NCI-H1048 (cell line): ENCODE measurements at places on chromosomes 2 and 18.

- peak; percentile 42 for DNase-seq
Observed at GRCh38 chr2:192499476-192499875, 304.7 kb upstream of the TMEFF2 start.

DNA sequence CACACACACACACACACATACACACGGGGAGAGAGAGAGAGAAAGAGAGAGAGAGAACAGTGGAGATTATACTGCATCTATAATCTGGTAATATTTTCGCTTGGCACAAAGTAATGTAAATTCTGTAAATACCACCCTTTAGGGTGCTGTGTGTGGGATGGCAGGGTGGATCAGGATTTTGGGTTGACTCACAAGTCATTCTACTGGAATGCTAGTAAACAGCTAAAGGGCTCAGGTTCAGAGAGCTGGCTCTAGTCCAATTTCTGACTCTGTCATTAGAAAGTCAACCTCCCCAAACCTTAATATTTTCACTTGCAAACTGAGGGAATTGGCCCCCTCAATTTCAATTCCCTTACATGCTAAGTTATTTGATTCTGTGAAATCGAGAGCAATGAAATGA, 308.3 kb downstream of the TSN start:
- no peak for DNase-seq

DNA sequence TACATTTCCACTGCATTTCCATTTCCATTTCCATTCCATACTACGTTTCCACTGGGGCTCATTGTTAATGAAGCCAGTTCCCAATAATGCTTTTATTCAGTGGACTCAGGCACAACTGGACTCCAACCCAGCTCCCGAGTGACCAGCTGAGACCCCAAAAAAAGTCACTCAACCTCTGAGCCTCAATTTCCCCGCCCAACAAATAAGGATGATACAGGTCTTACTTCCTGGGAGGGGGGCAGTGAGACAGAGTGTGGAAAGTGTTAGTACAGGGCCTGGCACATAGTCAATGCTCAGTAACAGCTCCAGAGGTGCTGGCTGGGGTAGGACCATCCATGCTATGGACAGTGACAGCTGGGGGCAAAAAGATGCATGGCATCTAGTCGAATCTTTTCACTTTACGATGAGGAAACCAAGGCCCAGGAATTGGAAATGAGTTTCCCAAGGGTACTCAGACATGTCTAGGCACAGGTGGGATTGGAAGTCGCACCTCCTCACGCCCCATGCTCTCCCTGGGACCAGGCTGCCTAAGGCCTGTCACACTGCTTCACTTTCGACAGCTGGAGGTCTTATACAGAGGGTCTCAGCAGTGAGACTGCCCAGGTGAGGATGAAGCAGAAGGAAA, 226.5 kb downstream of the ANAPC1 start:
- no peak for DNase-seq

GRCh38 chr2:46299365-46300263, 2.4 kb downstream of the EPAS1 start:
- DNase-seq, result no peak

DNA sequence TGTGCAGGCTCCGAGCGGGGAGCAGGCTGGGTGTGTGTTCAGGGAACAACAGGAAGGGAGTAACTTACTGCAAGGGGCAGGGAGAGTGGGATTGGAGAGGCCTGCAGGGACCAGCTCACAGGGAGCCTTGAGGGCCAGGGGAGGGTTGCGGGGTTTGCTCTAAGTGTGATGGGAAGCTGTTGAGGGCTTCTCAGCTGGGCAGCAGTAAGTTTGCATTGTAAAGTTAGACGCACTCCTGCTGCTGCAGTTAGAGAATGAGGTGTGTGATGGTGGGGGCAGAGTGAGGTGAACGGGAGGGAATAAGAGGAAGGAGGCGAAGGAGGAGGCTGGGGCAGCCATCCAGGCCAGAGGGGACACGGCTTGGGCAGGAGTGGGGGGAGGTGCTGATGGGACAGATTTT, 53.4 kb downstream of the BOLA3 start:
- DNase-seq, result no peak

GRCh38 chr2:8489221-8489620, 192.6 kb upstream of the ID2 start:
- DNase-seq, result no peak

GRCh38 chr2:210528716-210529115, 27.7 kb upstream of the CPS1 start:
- DNase-seq, result no peak

DNA sequence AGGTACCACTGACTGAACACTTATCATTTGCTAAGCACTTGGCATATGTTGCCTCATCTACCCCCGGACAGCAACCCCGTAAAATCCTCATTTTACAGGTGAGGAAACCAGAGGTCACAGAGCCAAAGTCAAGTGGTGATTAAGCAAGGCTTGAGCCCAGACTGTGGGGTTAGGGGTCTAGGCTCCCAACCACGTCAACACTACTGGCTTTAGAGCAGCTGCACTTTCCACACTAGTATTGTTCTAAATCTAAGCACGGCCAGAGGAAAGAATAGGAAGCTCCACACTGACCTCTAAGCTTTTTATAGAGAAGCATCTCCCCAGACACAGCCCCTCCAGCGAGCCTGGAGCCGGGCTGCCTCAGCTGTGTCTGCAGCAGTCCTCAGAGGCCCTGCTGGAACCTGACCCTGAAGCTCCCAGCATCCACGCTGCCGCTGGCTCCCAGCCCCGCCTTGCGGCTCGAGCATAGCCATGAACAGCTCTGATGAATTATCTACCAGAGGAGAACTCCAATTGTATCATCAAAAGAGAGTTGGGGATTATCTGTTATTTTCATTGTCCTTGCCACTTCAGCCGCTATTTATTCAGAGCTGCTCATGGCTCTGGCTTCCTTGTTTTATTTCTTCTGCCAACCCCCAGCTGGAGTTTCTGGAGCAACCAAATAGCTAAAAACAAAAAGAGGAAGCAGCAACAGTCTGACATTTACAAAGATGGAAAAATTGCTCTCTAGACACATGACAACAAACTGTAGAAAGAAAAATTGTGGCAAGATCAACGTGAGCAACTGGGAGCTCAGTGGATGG, 62.2 kb upstream of the RTN4 start:
- DNase-seq, result no peak

GRCh38 chr18:59056706-59057492, 82.8 kb upstream of the SEC11C start:
- DNase-seq, result peak; percentile 46

GRCh38 chr2:234977228-234977679, 25.4 kb downstream of the SH3BP4 start:
- no peak for DNase-seq

DNA sequence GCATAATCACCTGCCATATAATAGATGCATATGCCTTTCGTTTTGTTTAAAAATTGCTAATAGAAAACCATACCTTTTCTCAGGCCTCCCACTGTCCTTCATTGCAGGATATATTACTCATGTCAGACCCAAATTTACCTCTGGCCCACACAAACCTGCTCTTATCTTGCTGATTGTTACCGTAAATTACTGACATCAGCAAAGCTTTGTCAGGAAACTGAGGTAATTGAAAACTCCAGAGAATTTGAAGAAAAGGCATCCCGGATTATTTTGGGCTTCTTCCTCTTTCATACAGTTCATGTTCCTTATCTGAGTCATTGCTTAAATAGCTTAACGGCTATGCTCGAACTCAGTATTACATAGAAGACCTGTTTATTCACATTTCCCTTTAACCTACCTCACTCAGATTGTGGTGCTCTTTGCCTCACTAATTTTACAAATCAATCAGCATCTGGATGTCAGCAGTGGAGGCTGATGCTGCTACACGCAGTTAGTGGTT, 145.7 kb downstream of the ZEB2 start:
- DNase-seq, result no peak
